Stimulated activated naive CD8-positive, alpha-beta T cell treated with anti-CD3 and anti-CD28 coated beads, Interleukin-15, amount 100 ng/mL, for 72 hours (primary cell): ENCODE measurements at places on chromosomes 6 and 20.

- no peak for DNase-seq
These were observed 35.6 kb upstream of the HIVEP1 start for GRCh38 chr6:11976489-11976888.

DNA sequence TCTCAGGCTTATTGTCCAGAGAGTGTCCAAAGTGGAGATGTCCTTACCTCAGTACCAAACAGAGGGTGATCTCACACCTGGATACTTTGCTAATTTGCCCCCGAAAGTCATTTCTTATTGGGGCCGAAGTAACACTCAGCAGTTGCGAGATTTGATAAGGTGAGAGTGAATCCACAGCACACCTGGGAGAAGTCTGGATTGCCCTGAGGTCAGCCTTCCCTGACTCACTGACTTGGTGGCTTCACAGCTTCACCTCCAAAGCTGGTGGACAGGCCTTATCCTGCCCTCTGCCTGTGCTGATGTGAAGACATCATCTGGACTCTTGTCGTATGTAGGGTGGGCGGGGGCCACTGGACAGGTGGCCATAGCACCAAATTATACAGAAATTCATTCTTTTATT, 101.9 kb upstream of the ARMC2 start:
- no peak for DNase-seq

DNA sequence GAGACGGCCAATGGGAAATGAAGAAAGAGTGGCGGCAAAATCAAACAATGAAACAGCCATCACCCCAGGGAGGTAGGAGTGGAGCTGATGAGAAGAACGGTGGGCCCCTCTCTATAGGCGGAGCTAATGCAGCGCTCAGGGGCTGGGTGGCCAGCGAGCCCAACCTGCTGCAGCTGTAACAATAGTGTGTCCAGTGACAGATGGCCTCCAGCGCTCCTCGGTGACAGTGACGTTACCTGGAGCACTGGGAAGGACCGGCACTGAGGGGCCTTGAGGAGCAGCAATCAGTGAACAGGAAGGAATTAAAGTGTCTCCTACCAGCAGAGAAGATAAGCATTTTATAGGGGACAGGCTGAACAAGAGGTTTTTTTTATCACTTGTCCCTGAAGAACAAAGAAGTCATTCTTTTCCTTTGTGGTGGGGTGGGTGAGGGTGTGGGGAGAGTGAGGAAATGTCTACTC, 81.6 kb downstream of the FOXA2 start:
- DNase-seq = no peak

DNA sequence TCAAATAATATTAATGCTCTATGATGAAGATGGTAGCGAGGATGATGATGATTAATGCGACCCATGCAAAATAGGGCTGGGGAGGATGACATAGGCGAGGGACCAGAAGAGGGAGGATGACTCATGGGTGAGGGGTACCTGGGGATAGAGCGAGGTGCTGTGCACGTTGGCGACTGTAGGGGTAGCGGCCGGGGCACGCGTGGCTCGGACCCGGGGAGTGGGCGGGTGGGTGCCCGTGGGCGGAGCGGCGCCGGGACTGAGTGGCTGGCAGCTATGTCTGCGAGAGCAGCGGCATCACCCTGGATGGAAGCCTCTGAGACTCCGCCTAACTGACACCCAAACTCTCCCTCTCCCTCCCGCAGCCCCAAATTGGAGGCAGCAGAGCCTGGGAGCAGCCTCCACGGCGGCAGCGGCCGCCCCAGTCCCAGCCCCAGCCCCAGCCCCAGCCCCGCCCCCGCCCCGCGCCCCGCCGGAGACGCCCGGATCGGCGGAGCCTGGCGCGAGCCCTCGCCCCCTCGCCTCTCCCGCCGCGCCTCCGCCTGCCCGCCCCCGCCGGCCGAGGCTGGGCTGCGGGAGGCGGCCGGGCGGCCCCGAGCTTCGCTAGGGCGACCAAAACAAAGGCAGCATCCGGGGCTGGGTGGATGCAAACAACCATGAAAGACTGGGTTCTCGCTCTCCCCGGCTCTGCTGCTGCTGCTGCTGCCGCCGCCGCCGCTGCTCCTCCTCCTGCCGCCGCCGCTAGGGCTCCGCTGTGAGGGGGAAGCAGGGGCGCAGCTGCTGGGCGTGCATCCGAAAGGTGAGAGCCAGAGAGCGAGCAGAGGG, at the start of gene RIMS1:
TSS of gene RIMS1 (plus strand) at position 367 of the 822 bp plus-strand sequence. CDS start 474 bp downstream, outside the sequence.
- DNase-seq = peak; percentile 16

GRCh38 chr6:110890288-110890687, 15.7 kb downstream of the AMD1 start:
- DNase-seq = no peak

GRCh38 chr6:143164565-143165105, 103.9 kb downstream of the AIG1 start:
- DNase-seq = no peak

- no peak for DNase-seq
These were observed 333.9 kb downstream of the TFAP2B start for GRCh38 chr6:51152594-51152993.

GRCh38 chr6:55916188-55916587, 40.8 kb upstream of the BMP5 start:
- no peak for DNase-seq

DNA sequence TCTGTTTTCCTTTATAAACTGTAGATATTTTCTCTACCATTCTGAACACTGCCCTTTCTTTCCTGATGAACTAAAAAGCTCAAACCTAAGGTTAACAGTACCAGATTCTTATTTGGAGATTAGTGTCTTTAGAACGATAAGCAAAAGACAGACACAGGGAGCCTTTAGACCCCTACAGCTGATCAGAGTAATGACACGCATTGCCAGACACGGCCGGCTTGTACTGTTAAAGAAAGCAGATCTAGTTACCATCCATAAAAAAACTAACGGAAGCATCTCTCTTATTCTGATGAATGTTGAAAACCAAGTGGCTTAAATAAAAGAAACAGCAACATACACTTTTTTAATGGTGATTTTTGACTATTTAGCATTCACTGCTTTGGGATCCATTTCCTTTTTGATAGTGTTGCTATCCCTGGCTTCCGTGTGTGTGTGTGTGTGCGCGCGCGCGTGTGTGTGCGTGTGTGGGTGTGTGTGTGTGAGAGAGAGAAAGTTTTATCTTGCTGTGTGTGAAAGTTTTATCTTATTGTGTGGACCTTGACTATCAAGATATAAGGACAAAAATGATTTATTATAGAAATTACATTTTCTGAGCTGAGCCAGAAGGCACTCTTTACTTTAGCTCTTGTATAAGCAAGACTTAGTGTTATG, 95.6 kb upstream of the SLC35B3 start:
- DNase-seq = no peak

DNA sequence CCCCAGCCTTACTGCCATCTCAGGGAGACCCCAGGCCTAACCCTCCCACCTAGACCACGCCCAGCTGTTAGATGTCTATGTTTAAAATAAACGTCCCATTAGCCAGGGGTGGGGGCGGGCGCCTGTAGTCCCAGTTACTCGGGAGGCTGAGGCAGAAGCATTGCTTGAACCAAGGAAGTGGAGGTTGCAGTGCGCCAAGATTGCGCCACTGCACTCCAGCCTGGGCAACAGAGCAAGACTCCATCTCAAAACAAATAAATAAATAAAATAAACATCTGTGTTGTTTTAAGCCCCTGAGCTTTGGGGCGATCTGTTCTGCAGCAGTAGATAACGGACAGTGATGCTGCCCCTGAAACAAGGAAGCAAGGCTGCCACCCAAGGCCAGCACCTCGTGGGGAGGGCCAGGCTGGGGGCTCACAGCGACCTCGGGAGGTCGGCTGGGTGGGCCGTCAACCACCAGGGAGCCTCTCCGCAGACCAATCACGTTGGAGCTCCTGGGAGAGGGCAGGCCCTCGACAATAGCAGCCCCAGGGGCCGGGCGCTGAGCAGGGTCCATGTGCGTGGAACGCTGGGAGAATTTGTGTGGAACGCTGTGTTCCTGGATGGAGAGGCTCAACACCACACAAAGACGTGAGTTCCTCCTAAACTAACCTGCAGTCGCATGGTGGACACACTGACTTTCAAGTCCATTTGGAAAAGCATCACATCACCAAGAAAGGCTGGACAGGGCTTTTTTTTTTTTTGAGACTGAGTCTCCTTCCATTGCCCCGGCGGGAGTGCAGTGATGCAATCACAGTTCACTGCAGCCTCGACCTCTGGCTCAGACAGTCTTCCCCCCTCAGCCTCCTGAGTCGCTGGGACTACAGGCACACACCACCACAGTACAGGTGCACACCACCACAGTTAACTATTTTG, 1.0 kb upstream of the HELZ2 start:
- no peak for DNase-seq

GRCh38 chr6:146896960-146897701, 298.4 kb downstream of the ADGB start:
- no peak for DNase-seq

GRCh38 chr20:3753098-3753497, 14.5 kb downstream of the ADISSP start:
- peak; percentile 39 for DNase-seq

DNA sequence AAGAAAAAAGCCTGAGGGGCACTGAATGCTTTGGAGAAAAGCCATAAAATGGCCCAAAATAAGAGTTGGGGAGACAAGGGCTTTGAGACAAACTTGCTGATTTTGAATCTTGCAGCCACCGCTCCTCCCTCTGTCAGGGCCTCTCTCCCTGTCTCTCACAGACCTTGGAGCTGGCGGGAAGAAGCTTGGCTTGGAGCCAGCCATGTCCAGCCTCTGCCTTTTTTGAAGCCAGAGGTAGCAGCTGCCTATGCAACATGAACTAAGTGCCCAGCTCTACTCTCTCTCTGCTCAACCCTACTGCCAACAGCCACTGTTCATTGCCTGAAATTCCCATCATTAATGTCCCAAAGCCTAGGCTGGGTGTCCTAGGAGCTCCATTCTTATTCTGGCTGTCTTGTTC, 63.7 kb upstream of the CTNNBL1 start:
- DNase-seq = no peak

DNA sequence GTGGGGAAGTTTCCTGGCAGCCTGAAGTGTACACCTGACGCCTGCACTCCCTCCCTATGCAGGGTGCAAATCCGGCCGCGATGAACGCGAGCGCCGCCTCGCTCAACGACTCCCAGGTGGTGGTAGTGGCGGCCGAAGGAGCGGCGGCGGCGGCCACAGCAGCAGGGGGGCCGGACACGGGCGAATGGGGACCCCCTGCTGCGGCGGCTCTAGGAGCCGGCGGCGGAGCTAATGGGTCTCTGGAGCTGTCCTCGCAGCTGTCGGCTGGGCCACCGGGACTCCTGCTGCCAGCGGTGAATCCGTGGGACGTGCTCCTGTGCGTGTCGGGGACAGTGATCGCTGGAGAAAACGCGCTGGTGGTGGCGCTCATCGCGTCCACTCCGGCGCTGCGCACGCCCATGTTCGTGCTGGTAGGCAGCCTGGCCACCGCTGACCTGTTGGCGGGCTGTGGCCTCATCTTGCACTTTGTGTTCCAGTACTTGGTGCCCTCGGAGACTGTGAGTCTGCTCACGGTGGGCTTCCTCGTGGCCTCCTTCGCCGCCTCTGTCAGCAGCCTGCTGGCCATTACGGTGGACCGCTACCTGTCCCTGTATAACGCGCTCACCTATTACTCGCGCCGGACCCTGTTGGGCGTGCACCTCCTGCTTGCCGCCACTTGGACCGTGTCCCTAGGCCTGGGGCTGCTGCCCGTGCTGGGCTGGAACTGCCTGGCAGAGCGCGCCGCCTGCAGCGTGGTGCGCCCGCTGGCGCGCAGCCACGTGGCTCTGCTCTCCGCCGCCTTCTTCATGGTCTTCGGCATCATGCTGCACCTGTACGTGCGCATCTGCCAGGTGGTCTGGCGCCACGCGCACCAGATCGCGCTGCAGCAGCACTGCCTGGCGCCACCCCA, 1.2 kb downstream of the GPR6 start:
- no peak for DNase-seq

DNA sequence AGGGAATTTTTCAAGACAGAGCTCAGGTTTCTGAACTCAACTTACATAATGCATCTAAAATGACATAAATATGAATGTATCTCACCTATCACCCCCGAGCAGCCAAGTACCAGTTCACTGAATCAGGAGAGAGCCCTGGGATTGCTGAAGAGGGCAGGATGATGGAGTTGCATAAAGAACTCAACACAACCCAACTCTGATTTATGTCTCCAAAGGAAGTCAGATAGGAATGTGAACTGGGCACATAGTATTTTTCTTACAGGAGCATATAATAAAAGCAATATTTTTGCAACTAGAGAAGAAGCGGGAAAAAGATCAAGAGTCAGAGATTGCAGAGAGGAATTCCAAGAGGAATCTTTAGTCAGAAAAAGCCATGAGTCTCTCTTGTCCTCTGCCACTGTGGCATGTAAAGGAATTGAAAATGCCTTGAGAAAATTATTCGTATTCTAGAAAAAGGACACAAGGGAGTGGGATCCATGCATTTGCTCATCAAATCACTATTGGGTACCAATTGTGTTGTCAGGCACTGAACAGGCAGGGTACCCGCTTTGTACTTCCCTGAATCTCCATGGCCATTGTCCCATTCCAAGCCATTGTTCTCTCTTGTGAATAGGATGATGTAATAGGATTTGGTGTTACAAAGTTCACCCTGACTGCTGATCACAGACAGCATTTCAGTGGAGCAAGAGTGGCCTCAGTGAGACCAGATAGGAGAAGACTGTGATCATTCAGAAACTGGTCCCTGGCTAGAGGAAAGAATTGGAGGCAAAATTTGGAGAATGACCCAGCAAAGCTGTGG, 16.3 kb downstream of the RIN2 start:
- no peak for DNase-seq

DNA sequence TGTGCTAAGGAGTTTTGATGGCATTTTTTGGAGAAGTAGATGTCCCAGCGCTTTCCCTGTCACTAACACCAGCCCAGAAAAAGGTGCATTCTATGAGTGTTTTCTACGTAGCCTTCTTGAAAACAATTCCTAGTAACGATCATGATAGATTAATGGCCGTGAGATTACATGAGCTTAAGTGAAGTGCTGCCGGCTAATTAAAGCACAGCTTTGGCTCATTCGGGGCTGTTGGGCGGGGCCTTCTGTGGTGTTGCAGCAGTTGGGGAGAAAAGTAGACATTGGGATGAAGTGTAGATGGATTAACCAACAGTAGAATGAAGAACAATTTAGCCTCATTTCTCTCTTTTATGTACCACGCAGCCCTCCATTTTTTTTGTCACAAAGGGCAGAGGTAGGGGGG, 20.8 kb upstream of the TRAF3IP2 start:
- DNase-seq = no peak

- no peak for DNase-seq
These were observed 565.3 kb downstream of the KIF16B start for GRCh38 chr20:16007962-16008361.

DNA sequence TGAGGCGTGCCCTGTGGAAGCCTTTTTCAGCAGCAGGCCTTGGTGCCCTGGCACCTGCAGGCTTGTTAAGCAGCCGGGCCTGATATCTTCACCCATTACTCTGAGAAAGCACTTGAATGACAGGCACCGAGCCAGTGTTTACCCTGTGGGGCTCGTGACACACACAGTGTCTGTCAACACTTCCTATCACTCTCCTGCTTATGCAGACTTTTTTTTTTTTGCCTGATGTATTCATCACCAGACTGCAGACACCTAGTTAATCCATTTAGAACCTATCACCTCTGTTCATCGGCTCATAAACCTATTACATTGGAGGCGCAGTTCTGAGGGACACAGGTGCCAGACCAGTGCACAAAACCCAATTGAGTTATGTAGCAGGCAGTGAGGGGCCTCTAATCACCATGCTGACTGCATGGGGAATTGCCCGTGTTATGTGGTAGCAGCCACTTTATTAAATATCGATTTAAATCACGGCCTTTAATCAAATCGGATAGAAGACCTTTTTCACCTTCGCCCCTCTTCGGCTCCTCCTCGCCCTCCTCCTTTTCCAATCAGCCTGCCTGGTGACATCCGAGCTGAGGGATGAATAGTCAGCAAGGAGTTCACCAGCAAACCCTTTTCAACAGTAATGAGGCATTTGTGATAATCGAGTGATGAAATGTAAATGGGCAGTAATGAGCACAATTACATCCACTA, 962.9 kb upstream of the SLC35B3 start:
- DNase-seq = no peak

GRCh38 chr6:124676033-124676432, 286.2 kb upstream of the RNF217 start:
- no peak for DNase-seq
